ENCODE measurements at places on chromosomes 16 and 17. TPM values are rescaled to one million over a fixed set of nuclear protein-coding genes. Genes with fewer than 3 reads are reported as not detected.

SERPINF2 gene
- polyA plus RNA-seq, result 1.6 TPM

IRX3 gene
- polyA plus RNA-seq, result not detected

LGALS9 gene
- polyA plus RNA-seq, result not detected

TEKT5 gene
- not detected for polyA plus RNA-seq

KRTAP17-1 gene
- polyA plus RNA-seq, result not detected

ABCA9 gene
- 0.69 TPM for polyA plus RNA-seq

C17orf113 gene
- 5.2 TPM for polyA plus RNA-seq

KRT20 gene
- not detected for polyA plus RNA-seq

GPT2 gene
- 27.3 TPM for polyA plus RNA-seq

KRTAP4-5 gene
- polyA plus RNA-seq, result not detected

SULT1A1 gene
- not detected for polyA plus RNA-seq

RNF227 gene
- polyA plus RNA-seq, result 81.4 TPM

NPIPB13 gene
- 2.2 TPM for polyA plus RNA-seq

DOC2A gene
- 7.3 TPM for polyA plus RNA-seq

PVALEF gene
- not detected for polyA plus RNA-seq

Data from neural cell (in vitro differentiated cells).